ENCODE measurements at places on chromosomes 6 and 20. TPM values are rescaled to one million over a fixed set of nuclear protein-coding genes. Genes with fewer than 3 reads are reported as not detected.

The SLC17A2 gene
- not detected for total RNA-seq

The TRIM15 gene
- not detected for total RNA-seq

The PSMG4 gene
- 14.3 TPM for total RNA-seq

The RBPJL gene
- not detected for total RNA-seq

The RBM12 gene
- 59.4 TPM for total RNA-seq

The TFAP2C gene
- total RNA-seq = 0.38 TPM

The GLP1R gene
- total RNA-seq = not detected

The BMP6 gene
- 5.7 TPM for total RNA-seq

The PRIM2 gene
- 12.8 TPM for total RNA-seq

The NRSN1 gene
- total RNA-seq = not detected

The SLC2A4RG gene
- 54.0 TPM for total RNA-seq

The BPIFB1 gene
- not detected for total RNA-seq

The SLC12A5 gene
- total RNA-seq = 0.48 TPM

The AGPAT1 gene
- 53.3 TPM for total RNA-seq

The SEL1L2 gene
- 6.0 TPM for total RNA-seq

The RSPO3 gene
- 77.1 TPM for total RNA-seq

The RIMS4 gene
- 5.6 TPM for total RNA-seq

The MYLK2 gene
- not detected for total RNA-seq

The TMEM242 gene
- 11.8 TPM for total RNA-seq

The PET117 gene
- 9.9 TPM for total RNA-seq

The WFDC12 gene
- total RNA-seq = not detected

The CTCFL gene
- not detected for total RNA-seq

The RAET1L gene
- total RNA-seq = not detected

The OR2B6 gene
- not detected for total RNA-seq

The OR2H1 gene
- not detected for total RNA-seq

The ANKS1A gene
- 42.2 TPM for total RNA-seq

The FOXP4 gene
- total RNA-seq = 16.8 TPM

The MMP24OS gene
- total RNA-seq = 40.4 TPM

The MCM3 gene
- 24.5 TPM for total RNA-seq

The COL20A1 gene
- 0.14 TPM for total RNA-seq

The HLA-DQB1 gene
- total RNA-seq = 4.2 TPM
